ENCODE measurements at places on chromosomes 5 and 9.
A peak's percentile ranks its signal among the peaks of the same experiment; 100 is the strongest.

GRCh38 chr9:28961623-28962022 lies 1388.3 kb upstream of the C9orf72 start:
- DNase-seq, result no peak

DNA sequence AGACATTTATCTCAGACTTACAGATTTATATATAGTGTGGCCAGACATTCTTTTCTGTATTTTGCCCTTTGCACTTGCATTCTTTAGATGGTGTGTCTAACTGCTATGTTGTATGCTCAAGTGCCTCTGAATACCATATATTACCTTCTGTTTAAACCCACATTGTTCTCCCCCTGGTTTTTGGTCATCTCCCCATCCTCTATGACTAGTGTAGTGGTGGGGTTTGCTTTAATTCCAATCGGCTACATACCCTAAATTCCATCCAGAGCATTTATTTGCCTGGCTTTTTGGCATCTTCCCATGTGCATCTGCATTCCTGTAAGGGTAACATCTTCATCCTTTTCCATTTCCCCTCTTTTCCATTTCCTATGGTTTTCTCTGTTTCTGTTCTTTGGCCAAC lies 271.0 kb upstream of the SLC30A5 start:
- no peak for DNase-seq

DNA sequence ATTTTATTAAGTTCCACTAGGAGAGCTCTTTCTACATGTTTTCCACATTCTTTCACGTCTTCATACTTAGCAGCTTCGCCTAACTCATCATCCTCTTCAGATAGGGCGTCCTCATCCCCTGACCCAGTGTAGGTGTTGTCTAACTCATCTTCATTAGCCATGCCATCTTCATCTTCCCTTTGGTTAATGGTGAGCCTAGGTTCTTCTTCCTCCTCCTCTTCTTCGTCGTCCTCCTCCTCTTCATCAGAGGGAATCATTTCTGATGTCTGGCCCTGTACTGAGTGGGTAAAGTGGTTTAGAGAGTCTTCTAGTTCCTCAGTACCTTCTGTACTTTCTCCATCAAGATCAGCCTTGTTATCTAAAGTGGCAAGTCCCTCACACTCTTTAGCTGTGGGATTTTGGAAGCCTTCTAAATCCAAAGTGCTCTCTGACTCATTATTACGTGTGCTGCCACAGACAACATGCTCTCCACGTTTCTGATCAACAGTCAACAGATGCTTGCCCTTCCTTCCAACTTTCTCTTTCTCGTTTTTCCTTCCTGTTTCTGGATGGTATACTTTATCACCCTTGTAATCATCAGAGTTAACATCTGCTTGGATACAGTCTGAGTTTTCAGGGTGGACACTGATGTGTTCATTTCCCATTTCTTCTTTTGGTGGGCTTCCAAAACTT lies 31.1 kb downstream of the TUT7 start:
- DNase-seq, result no peak

DNA sequence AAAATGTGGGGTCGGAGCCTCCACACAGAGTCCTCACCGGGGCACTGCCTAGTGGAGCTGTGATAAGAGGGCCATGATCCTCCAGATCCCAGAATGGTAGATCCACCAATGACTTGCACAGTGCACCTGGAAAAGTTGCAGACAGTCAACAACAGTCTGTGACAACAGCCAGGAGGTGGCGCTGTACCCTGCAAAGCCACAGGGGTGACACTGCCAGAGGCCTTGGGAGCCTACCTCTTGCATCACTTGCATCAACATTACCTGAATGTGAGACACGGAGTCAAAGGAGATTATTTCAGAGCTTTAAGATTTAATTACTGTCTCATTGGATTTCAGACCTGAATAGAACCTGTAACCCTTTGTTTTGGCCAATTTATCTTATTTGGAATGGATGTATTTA lies 614.1 kb upstream of the CDH9 start:
- no peak for DNase-seq

- no peak for DNase-seq
Observed at GRCh38 chr5:126801992-126802294, 25.0 kb downstream of the LMNB1 start.

- DNase-seq, result no peak
Observed at GRCh38 chr5:143142596-143143435, 260.7 kb downstream of the NR3C1 start.

DNA sequence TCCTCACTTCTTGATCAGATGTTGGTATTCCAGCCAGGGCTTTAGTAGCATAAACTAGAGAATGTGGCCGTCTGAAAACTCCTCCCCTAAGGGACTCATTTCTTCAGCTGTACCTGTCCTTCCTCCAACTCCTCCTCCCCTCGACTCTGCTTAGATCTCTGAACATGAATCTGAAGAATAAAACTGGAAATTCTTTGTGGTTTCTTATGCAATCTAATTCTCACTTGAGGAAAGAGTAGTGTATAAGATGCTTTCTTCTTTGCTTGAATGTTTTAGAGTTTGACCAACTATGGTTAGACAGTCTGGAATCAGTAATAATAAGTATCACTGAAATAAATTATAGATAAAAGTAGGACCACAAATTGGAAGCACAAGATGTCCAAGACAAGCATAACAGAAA lies 128.5 kb downstream of the LRRC70 start:
- DNase-seq, result no peak

DNA sequence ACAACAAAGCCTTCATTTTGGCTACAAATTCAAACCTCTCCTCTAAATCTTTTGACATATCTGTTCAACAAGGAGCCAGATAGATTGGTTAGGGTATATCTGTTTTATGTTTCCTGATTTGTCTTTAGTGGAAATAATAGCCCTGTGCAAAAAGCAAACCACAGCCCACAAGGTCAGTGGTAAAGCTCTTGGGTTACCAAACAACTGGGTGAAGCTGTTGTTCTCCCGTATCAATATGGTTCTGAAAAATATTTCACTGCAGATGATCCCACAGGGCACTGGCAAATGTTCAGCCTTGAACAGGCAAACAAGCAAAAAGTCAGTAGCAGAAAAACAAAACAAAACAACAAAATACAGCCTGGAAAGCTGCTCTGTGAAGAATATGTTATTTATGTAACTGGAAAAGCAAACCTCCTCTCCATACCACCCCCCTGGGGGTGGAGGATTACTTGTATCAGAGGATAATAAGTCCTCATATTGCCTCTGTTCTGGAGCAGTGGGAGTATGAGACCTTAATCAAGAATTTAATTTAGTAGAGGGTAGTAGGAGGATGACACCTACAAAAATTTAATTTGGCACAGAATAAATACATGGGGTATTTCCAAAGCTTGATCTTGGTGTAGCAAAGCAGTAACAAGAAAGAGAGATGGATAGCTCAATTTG lies 20.8 kb upstream of the PTBP3 start:
- no peak for DNase-seq

DNA sequence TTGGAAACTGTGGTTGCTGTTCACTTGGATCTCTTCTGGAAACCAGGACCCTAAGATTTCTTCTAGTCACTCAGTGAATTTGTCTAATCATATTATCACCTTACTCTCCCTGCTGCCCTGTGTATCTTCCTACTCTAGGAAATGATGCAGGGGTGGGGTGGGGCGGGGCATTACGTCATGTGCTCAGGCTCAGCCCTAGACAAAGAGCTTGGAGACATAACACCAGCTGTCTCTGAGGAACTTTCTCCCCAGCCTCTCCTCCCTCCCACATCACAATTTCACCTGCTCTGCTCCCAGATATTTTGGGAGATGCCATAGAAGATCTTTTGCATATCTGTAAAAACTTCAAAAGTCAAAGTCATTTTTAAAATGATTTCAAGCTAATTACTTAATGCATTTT lies 470.4 kb downstream of the ZSWIM6 start:
- no peak for DNase-seq

- DNase-seq, result no peak
Observed at GRCh38 chr5:30956251-30956650, 237.2 kb upstream of the CDH6 start.

DNA sequence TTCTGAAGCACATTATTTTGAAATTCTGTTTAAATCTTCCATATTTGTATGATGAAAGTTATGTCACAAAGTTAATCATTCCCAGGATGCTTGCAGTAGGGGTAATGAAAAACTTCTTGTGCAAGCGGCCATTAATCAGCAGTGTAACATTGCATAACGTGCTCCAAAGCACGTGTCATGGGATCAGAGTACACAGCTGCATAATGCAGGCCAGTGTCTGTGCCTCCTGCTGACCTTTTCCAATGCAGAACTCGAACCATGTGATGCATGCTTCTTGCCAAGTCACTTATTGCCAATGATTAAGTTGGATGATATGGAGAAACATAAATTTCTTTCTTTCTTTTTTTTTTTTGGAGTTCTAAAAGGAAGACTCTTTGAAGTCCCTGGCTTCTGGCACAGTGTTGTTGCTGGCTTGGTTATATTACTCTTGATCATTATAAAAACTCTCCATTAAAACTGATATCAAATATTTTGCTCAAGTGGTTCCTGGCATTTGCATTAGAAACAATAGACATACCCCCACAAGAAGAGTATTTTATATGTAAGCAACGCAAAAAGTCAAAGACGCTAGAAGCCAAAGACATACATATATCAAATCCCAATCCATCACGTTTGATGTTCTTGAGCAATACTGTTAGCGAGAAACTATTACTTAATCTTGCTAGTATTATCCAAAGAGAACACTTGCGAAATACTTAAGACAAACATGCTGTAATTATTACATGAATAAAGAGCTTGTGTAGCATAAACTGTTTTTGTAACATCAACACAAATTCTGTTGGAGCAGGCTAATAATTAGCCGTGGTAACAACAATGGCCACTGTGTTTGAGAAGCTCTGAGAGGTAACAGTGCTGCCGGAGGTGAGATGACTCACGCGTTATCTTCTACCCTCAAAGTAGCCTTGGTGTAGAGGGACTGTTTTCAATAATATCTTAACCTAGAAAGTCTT lies 164.2 kb downstream of the AUH start:
- DNase-seq, result no peak

- DNase-seq, result no peak
Observed at GRCh38 chr5:41414598-41414997, 95.8 kb downstream of the PLCXD3 start.

DNA sequence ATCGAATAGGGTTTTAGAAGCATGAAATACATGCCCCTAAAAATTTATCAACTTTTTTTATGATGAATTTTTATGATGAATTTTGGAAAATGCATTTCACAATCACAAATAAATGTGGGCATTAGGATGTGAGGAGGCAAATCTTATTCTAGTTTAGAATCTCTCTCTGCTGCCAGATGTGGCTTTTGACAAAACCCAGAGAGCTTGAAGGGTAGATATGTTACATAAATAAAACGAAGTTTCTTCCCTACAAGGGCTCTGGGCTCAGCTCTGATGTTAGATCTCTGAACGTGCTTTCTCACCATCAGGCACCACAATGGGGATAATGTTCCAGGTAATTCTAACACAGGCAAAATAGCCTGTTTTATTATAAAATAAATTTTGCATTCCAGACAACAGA lies 102.3 kb upstream of the ADAMTSL1 start:
- DNase-seq, result no peak

DNA sequence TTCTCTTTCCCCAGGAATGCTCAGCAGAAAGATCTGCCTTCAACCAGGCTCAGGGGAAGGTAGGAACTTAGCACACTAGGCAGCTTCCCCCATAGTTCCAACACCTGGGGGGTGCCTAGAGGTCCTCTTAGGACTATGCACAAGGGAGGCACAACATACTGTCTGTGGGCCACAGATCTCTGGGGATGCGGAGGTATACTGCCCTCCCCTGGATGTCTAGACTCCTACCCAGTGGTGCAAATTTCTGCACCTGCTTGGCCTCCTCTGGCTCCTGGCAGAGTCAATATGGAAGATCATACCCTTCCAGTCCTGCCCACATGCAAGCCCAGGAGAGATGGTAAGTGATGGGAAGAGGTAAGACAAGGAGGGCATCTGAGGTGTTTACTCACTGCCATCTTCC lies 247.5 kb upstream of the DAPK1 start:
- no peak for DNase-seq

DNA sequence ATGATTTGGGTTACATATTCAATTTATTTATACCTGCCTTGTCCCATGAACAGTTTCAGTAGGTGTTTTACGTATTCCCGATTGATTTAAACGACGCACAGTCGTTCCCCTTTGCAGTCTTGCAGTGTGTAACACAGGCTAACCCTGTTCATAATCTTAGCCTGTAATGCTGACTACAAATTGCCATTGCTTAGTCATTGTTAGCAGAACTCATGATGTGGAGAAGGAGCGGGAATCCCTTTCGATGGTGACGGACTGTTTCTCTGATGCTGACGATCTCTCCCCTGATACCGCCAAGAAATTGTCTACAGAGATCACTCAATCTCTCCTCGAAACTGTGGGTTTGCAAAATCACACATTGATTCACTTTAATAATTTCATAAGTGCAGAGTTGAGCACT lies 93.2 kb downstream of the MRPL36 start:
- DNase-seq, result no peak

DNA sequence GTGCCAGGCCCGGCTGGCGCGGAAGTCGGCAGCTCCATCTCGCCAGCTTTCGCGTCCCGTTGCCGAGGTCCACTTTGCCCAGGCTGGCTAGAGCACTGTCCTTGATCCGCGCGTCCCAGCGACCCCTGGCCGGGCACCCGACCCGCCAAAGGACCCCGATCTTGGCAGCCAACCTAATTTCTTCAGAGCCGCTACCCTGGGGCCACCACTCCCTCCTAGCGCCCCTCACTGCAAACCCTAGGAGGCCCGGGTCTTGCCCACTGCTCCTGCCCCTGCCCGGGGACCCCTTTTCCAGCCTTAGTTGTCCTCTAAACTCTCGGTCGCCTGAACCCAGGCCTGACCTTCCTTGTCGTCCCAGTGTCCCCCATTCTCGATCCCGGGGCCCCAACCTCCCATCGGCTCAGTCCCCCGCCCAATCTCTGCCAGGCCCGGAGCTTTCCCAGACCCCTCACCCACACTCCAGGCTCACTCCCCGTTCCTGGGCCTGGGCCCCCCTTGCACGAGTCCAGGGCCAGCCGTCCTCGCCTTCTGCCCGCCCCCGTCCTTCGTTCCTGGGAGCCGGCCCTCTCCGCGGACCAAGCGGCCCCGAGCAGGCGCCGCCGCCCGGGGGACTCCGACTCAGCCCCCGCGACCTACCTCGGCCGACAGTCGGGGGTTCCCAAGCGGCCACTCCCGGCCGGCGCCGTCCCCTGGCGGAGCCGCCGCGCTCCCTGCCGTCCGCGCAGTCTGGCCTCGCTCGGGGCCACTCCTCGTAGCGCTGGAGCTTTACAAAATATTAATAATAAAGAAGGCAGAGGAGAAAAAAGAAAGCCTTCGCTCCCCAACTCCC lies 701 bp upstream of the LMX1B start:
- DNase-seq, result no peak

- DNase-seq, result peak; percentile 14
Observed at GRCh38 chr5:57598756-57599155, 116.1 kb upstream of the ACTBL2 start.

- no peak for DNase-seq
Observed at GRCh38 chr9:6695121-6695814, 49.7 kb upstream of the GLDC start.
